ENCODE measurements at places on chromosomes 4 and X.

DNA sequence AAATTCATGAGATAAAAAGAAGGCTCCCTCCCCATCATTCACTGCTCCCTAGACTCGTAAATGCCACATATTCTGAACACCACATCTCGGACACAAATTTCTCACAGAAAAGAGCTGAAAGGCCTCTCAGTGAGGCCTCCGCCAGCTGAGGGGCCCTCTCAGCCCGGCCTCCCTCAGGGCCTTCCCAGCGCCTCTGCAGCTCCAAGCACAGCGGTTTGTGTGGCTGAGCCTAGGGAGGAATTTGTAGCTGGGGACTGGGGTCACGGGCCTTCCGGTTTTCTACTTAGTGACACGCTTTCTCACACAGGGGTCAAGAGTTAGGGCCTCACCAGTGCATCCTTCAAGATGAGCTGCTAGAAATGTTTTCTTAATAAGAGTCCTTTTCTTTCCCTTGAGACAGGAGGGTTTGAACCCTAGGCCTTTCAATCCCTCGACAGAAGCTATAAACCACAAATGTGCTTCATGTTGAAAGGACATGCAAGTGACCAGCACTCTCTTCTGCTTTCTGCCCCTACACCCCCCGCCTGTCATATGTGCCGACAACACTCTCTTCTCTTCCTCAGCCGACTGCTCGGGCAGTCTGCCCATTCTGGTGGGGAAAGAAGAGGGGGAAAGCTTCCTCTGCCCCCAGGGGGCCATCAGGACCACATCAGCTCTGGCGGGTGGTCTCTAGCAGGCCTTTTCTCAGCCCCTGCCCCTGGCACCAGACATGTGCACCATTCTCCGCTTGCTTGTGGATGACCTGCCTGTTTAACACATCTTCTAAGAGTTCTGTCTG lies 104.9 kb downstream of the CHIC2 start:
- no peak for DNase-seq

DNA sequence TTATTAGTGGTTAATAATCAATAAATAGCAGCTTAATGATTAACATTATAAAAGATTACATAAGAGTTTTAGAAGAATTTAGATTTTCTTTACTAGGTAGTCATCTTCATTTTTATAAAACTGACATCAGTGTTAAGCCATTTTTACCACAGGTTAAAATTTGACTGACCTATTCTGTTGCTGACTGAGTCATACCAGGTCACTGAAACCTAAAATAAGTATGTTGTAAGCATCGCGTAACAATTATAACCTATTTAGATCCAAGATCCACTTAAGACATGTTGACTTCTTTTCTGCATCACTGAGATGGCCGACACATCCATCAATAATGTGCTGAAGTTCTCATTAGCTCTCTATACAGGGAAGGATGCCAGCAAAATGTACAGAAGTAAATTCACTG lies 36.7 kb downstream of the ARX start:
- DNase-seq = no peak

- DNase-seq = no peak
Measured at GRCh38 chrX:43836435-43837184, 45.6 kb downstream of the MAOB start.

- DNase-seq = peak; percentile 69
Measured at GRCh38 chr4:88283661-88284438, 511 bp downstream of the PPM1K start.

- DNase-seq = no peak
Measured at GRCh38 chrX:9738151-9738550, 27.5 kb downstream of the GPR143 start.

GRCh38 chr4:95825546-95825945 lies 14.3 kb upstream of the PDHA2 start:
- no peak for DNase-seq

DNA sequence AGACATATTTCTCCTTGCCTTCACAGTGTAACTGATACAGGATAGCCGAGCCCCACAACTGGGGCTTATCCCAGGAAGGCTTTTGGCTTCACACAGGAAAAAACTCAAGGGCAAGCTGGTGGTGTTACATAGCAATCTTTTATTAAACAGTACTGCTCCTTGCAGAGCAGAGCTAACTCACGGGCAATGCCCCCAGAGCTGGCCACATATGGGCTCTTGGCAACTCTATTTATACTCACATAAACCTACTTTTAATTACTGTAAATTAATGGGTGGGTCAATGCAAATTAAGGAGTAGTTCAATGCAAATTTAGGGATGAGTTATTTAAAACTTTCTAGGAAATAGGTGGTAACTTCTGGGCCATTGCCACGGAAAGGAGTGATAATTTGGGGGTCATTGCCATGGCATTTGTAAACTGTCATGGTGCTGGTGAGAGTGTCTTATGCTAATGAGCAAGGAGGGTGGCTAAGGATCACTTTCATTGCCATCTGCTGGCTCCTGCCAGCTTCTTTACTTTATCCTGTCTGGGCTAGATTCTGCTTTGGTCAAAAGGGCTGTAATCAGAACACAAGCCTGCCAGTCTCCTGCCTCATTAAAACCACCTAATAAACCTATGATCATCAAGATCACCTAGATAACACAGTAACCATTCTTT lies 288.8 kb downstream of the CENPC start:
- DNase-seq = no peak

All from activated CD4-positive, alpha-beta T cell treated with anti-CD3 and anti-CD28 coated beads, Interleukin-2, amount 50 U/mL, for 48 hours (primary cell).